ENCODE measurements at places on chromosomes 4 and X.

GRCh38 chr4:155761916-155762315, 3.1 kb downstream of the GUCY1B1 start:
- no peak for DNase-seq

DNA sequence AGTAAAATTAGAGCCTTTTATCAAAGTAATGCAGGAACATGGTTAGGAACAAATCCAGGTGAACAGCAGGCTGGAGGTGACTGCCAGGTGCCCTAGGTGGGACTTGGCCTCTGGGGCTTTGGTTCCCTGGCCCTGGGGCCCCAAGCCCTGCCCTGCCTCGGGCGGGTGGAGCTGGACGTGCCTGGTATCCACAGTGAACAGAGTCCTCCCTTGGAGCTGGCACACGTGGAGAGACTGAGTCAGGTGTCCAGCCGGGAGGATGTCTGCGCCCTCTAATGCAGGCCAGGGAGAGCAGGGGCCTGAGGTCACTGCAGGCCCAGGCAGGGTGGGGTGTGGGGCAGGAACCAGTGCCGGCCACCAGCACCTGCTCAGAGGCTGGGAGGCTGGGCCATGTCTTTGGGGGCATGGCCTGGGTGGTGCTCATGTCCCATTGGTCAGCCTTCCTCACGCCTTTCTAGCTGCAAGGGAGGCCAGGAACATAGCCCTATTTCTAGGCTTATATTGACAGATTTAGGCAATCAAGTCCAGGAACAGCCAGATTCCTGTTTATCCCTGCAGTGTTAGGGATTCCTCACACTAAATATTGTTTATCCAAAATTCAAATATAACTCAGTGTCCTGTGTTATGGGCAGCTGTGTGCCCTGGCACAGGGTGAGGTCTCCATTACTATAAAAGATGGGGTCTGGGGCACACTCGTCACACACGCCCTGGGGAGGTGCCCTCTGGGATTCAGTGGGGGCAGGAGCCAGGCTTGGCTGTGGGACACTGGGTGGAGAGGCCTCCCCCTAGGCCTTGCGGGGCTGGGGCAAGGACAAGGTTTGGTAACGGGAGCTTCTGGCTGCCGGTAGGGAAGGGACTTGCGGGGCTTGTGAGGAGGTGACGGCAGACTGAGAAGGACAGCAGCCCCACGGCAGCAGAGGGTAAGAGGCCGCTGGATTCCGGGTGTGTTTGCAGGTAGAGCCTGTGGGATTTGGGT, 14.3 kb upstream of the NAT8L start:
- DNase-seq, result no peak

GRCh38 chr4:44462259-44462658, 13.7 kb upstream of the KCTD8 start:
- no peak for DNase-seq

DNA sequence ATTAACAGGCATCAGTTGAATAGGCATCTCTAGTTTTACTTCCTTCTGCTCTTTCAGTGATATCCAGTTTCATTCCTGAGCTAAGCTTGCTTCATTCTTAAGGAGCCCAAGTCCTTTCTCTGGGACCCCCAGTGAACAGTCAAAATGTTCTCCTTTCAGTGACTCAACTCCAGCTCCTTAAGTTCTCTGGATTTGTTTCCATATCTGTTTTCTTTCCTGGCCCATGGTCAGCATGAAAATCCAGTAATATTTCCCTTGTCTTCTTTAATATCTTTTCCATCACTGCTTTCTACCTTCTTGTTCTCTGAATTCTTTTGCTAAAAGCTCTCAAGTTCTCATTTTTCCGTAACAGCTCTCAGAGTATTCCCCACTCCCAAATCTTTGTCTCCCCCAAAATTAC, 25.5 kb downstream of the ADGRL3 start:
- no peak for DNase-seq

DNA sequence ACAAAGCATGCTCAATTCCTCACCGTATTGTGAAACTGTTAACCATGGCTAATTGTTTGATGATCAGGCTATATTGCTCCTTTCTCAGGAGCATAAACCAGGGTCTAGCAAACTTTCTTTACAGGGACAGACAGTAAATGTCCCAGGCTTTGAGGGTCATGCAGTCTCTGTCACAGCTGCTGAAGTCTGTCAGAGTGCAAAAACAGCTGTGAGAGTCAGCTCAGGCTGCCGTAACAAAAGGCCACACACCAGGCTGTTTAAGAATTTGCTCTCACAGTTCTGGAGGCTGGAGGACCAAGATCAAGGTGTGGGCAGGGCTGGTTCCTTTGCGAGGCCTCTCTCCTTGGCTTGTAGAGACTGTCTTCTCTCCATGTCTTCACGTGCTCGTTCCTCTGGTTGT, 75.6 kb downstream of the GPR143 start:
- DNase-seq, result no peak

- no peak for DNase-seq
Observed at GRCh38 chr4:10139518-10139917, 22.9 kb upstream of the WDR1 start.

GRCh38 chr4:68906780-68907137, 44.8 kb downstream of the UGT2A3 start:
- DNase-seq, result no peak

- DNase-seq, result no peak
Observed at GRCh38 chr4:36348403-36348938, 67.1 kb downstream of the DTHD1 start.

All from fibroblast of pulmonary artery (primary cell).